ENCODE measurements at places on chromosomes 3 and 15.

DNA sequence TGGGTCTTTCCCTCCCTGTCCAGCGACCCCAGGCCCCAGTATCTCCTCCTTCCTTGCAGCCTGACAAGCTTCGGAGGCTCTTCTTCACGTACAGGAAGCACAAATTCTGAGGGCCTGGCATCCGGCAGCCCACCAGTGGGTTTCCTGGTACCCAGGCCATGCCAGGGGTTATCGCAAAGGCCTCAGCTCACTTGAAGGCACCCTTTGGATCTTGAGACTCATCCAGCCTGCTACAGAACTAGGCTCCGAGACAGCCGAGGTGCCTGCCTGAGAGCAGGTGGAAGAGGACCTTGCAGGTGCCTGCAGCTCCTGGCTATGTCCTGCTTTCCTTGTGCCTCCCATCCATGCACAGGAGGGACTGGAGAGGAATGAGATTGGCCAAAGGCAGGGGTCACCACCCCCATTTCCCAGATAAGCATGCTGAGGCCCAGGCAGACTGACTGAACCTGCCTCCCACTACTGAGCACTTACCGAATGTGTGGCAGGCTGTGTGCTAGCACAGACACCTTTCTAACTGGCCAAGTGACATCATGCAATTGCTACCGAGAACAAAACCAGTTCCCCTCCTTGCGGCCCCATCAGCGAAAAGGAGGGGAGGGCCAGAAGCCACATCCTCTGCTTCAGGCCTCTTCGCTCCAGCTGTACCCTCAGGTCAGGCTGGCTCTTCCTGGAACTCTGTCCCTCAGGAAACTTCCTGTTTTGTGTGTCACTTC is 11.2 kb downstream of the SH2D7 start:
- DNase-seq, result peak; percentile 58

- DNase-seq, result no peak
Observed at GRCh38 chr3:164113371-164114332, 964.6 kb downstream of the SI start.

DNA sequence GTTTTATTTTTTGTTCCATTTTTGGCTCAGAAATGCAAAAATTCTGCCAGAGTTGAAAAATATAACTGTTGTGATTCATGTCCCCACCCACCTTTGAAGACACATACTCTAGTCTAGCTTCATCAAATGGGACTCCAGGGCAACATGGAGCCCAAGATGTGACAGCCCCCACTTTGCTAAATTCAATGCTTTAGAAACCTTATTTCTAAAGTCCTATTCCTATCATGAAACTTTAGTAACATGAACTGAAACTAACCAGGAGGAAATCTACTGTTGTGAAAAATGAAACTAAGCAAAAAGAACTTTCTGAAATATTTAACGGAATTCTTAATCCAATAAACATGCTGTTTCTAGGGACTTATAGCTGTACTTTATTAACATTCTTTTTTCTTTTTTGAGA is 20.3 kb downstream of the UBP1 start:
- no peak for DNase-seq

DNA sequence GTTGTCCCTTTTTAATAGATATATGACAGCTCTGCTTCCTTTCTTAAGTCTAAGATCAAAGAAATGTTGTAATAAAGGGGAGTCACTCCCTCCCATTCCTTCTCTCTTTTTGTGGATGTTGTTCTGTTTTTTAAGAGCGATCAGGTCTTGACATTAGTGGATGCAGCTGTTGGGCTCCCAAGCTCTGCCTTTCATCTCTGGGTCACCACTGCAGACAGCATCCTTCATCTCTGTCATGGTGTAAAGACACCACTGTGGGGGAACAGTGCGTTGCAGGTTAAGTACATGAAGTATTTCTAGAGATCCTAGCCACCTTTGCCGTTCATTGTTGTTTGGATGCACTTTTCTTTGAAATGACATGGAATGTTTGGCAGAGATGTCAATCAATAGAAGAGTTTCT is 17.7 kb downstream of the FNDC3B start:
- DNase-seq, result no peak

DNA sequence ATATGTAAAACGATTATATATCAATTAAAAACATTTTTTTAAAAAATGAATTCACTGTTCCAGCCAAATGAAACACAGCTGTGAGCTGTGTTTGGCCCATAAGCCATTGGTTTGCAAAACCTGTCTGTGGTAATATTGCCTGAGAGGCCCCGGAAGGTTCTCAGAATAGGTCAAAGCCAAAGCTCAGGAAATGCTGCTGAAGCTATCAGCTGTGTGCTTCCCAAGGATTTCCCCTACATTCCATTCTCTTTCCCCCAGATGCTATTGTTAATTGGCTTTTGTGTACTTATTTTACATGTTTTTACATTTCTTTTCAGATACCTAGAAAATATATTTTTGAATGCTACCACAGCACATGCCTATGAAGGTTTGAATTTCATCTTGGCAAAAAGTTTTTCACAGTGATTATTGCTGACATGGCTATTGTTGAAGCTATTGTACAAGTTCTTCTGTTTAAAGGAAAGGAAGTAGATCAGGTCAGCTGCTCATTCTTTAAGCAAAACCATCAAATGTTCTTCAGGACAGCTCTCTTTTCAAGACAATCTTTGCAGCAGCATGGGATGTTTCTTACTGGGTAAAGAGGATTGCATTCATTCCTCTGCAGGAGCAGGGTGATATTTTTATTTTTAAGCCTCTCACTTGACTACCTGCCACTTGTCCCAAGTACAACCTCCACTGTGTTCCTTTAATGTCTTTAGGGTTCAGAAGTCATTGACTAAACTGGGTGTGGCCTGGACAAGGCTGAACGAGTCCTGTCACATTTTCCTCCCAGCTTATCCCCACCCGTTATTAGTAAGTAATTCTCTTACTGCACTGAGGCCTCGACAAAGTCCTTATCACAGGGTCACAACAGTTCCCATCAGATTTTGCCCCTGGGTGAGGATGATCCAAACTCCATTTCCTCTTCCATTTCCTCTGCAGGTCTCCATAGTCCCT is 26.3 kb upstream of the BNC1 start:
- DNase-seq, result no peak

GRCh38 chr15:65165875-65166274 is 19.3 kb downstream of the CLPX start:
- DNase-seq, result no peak

DNA sequence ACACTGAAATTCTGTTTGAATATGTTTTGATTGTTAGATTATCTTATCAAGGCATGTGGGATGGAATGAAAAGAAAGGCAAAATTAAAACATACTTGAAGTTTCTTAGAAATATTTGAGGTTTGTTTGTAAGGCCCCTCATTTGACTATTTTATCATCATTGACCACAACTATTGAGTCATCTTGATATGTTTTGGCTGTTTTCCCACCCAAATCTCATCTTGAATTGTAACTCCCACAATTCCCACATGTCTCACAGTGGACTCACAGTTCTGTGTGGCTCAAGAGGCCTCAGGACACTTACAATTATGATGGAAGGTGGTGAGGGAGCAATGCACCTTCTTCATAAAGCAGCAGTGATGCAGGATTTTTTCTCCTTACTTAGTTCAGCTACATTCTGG is 917.1 kb downstream of the PLOD2 start:
- DNase-seq, result no peak

DNA sequence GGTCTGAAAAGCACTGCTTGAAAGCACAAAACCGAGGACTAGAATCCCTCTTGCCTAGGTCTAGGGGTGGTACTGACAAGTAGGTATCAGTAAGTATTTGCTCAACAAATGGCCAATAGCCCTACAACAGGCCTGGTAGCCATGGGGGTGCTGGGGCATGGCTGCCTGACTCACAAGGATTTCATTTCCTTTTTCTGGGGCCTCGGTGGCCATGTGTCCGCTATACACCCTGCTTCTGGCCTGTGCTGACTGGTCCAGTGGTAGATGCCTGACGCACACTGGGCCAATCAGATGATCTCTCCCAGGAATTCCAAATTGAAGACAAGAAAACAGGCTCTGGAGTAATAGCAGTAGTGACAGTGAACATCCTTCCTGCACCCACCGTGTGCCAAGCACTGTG is 29.4 kb downstream of the MELTF start:
- DNase-seq, result no peak

- no peak for DNase-seq
Observed at GRCh38 chr3:183491109-183491922, 62.9 kb upstream of the MCF2L2 start.

- DNase-seq, result no peak
Observed at GRCh38 chr3:13800064-13800463, 79.8 kb downstream of the WNT7A start.

DNA sequence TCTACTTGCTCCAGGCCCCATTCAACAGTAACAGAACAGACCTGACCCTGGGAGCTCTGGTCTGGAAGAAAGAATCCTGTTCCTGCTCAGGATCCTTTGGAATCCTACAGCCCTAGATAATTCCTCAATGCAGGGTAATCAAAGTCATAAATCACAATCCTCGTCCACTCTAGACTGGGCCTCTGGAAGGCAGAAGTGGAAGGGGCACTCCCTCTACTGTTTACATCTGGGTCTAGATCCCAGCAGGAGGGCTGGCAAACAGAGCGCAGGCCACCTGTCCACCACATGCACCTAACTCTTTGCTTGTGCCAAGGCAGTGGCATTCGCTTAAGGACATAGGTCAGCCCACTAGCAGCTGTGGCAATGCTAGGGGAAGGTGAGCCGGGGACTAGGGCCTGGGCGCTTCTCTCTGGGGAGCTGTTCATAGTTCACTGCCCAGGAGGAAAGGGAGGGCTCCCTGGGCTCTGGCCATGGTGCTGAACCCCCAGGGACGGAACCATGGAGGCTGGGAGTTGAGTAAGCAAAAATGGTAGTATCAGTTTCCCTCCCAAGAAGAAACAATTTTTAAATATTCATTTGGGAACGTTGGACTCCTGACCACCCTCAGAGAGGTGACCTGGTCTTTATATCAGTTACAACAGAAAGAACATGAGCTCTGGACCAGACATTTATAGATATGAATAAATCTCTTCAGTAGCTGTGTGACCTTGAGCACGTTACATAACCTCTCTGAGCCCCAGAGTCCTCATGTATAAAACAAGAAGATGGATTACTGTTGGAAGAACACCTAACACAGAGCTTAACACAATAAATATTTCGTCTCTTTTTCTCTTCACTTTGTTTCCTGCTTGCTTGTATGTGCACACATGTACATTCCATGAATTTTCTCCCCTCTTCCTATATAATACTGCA is 90.2 kb downstream of the NTRK3 start:
- DNase-seq, result no peak

DNA sequence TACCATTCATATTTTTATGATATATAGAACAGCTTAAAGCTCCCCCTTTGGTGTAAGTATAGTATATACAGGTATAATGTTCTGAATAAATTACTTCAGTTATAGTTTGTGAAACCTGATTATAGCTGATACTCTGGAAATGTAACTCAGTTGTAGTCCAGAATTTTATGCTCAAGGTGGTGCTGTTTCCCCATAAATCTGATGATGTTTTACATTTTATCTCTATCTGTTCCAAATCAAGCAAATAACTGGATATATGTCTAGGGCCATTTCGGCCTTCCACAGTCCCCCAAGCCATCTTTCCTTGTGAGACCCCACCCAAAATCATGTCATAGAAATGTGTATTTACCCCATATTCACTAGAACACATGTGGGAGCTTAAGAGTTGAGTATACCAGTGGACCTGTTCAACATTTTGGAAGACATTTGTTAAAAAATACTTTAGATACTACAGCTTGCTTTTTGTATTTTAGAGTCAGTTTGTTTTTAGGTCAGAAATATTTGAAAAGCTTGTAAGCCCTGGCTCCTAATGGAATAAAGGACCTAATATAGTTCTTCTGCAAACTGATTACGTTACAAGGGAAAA is 107.1 kb downstream of the ATG7 start:
- DNase-seq, result no peak

- DNase-seq, result no peak
Observed at GRCh38 chr3:71258116-71258515, 325.4 kb downstream of the FOXP1 start.

DNA sequence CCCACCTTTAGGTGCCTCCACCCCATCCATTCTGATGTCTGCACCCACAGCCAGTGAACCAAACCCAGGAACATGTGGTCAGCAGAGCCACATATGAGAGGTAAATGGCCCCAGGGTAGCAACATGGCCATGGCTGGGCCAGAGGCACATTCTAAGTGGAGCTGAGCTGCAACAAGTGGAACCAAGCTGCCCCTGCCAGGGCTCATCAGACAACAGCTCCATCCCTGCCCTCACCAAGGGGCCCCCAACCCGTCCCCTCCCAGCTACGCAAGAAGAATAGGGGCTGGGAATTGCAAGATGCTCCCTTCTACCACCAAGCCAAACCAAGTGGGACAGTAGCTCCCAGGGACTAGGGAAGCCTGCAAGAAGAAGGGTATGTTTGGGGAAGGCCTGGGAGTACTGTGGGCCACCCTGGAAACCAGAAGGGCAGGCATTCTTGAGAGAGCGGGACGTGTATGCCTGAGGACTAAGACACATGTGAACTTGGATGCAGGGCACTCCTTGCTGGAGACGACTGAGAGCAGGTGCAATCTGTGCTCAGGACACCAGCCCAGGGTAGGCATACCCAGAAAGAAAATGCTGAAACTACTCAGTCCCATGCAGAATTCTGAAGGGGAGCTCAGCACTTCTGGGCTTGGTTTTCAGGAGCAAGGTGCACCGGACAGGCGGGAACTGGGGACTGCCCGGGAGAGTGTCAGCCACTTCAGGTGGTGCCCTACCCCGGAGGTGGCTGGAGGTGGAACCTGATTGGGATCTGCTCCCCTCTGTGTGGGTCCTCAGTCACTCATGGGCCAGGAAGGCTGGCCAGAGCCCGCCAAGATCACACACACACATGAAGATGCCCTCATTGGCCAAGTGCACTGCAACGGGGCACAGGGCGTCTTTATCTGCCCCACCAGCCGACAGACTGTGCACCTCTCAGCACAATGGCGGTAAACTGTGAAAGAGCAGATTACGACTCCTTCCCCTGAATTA is 9.5 kb downstream of the MYL3 start:
- DNase-seq, result no peak

GRCh38 chr3:132038198-132038825 is 3.5 kb upstream of the CPNE4 start:
- DNase-seq, result no peak

GRCh38 chr3:99211309-99211708 is 309.8 kb upstream of the DCBLD2 start:
- DNase-seq, result no peak

GRCh38 chr15:99102332-99103235 is 2.3 kb upstream of the SYNM start:
- DNase-seq, result no peak

DNA sequence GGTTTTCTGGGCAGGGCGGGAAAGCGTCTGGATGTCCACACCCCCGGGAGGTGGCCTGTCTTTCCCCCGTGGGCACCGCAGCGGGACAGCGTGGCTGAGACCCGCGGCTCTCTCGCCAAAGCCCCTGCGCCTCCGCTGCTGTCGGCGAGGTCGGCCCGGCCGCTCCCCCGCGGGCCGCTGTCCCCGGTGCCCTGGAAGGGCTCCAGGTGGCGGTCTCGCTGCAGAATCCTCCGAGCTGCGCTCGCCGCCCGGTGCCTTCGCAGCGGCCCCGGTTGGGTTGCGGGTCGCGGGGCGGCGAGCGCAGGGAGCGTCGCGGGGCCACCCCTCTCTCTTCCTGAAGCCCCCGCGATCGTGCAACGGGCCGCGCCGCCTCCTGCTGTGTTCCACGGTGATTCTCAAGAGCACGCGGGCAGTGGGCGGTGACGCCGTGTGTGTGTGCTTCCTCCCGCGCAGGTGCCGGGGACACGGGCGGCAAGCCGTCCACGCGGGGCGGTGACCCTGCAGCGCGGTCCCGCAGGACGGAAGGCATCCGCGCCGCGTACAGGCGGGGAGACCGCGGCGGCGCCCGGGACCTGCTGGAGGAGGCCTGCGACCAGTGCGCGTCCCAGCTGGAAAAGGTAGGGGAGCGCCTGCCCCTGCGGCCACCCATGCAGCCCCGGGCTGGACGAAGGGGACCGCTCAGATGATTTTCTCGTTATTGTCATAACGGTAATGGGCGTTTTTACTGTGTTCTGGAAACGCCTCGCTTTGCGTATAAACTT is 54.4 kb downstream of the LRRK1 start:
- DNase-seq, result no peak

All from T-cell (primary cell).